ENCODE measurements at places on chromosomes 2 and 18.

DNA sequence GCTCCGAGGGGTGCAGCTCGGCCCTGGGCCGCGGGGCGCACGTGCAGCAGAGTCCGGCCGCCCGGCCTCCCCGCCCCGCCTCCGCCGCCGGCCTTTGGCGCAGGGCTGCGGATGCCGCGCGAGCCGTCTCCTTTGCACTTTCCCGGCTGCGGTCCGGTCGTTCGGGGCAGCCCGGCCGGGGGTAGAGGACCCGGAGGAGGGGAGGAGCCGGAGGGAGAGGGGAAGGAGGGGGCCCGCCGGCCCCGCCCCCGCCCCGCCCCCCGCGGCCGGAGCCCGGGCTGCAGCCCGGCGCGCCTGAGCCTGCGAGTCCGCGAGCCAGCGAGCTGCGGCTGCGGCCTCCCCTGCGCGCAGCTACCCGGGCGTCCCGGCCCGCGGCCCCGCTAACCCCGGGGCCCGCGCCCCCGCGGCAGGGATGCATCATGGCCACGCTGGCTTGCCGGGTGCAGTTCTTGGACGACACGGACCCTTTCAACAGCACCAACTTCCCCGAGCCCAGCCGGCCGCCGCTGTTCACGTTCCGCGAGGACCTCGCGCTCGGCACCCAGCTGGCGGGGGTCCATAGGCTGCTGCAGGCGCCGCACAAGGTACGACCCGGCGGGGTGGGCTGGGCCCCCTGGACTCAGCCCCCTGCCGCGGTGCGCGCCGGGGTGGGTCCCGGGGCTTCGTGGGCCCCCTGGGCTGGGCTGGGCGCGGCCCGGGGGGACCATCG is at the start of gene FHOD3:
Gene FHOD3 (plus strand): TSS at position 297 of the 709 bp plus-strand sequence. CDS start 123 bp downstream, at position 420.
- DNase-seq, result no peak

DNA sequence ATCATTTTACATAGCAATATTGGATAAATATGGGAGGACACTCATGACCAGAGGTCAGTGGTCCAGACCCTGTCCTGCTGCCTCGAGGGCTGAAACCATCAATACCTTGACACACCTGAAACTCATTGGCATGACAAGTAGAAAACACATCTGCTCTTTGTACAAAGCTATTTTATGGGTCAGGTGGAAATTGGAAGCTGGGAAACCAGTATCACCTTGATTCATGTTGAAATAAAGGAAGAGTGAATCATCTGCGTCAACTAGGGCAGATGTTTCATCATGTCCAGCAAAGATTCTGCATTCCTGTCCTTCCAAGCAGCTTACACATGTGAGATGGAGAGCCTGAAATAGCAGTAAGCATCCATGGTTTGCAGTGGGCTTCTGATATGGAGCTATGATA is 80.0 kb upstream of the ERBB4 start:
- no peak for DNase-seq

GRCh38 chr2:65363879-65364666 is 68.3 kb downstream of the SPRED2 start:
- no peak for DNase-seq

- DNase-seq, result no peak
Observed at GRCh38 chr2:234986876-234987720, 35.3 kb downstream of the SH3BP4 start.

GRCh38 chr2:140164449-140164848 is 1384.3 kb upstream of the NXPH2 start:
- DNase-seq, result no peak

GRCh38 chr2:137228566-137228965 is 463.2 kb downstream of the THSD7B start:
- no peak for DNase-seq

DNA sequence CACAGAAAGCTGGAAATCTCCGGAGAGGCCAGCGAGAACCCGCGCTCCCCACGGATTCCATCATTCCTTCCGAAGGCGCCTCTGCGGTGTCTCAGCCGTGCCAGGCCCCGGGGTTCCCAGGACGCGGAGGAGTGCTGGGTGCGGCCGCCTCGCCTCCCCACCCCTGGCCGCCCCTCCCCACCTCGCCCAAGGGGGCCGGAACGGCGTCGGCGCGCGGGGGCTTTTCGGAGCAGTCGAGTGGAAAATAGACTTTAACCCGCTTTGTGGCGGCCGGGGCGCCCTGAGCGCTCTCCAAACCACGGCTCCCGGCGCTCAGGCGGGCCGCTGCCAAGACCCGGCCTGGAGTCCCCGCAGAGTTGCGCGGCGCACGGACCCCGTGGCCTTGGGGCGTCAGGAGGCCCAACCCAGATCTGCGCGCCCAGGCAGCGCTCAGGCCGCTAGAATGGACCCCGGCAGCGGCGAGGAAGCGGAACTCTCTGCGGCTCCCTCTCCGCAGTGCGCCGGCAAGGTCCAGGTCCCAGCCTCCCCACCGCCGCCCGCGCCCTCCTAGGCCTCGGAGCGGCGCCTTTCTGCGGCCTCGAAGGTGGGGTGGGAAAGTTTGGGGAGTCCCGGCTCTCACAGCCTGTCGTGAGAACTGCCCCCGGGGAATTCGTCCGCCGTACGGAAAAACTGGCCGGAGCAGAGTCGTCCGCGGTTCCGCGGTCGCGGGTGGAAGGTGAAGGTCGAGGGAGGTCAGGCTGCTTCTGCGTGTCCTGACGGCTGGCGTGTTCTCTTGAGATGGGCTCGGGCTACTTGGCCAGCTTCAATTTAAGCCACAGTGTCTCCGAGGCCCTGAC is 1.2 kb upstream of the EMX1 start:
- DNase-seq, result no peak

- no peak for DNase-seq
Observed at GRCh38 chr18:63185984-63186383, 133.6 kb downstream of the BCL2 start.

DNA sequence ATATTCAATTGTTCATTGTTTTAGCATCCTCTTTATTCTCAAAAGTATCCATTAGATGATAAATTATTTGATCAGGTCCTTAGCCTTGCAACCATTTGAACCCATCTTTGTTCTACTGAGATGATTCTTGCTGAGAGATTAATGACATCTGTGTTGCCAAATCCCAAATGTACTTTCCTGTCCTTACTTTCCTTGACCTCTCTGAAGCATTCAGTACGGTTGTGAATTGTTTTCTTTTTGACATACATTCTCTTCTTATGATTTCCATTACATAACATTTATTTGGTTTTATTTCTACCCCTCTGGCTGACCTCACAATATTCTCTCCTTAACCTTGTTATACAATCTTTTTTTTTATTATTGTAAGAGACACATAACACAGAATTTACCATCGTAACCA is 1058.6 kb upstream of the CNTNAP5 start:
- no peak for DNase-seq

- no peak for DNase-seq
Observed at GRCh38 chr18:60911504-60911903, 421.7 kb upstream of the CDH20 start.

- no peak for DNase-seq
Observed at GRCh38 chr2:67755156-67755882, 307.5 kb downstream of the C1D start.

- no peak for DNase-seq
Observed at GRCh38 chr2:46936566-46936965, 21.0 kb upstream of the MCFD2 start.

GRCh38 chr2:42844366-42844765 is 52.0 kb upstream of the HAAO start:
- no peak for DNase-seq

DNA sequence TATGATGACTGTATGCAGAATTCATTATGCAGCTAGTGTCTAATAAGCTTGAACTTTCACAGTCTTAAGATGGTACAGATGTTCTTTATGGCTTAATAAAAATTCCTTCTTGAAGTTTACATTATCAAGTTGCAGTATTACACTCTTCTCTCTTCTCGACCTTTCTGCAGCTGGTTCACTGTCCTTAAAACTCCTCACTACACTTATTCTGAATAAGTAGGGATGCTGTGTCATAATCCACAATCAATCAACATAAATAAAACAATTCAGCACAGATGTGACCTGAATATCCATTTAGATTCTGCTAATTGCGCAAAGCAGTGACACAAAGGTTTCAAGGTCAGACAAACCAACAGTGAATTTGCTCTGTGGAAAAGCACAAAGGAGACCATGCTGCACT is 356.8 kb downstream of the SUCLG1 start:
- no peak for DNase-seq

DNA sequence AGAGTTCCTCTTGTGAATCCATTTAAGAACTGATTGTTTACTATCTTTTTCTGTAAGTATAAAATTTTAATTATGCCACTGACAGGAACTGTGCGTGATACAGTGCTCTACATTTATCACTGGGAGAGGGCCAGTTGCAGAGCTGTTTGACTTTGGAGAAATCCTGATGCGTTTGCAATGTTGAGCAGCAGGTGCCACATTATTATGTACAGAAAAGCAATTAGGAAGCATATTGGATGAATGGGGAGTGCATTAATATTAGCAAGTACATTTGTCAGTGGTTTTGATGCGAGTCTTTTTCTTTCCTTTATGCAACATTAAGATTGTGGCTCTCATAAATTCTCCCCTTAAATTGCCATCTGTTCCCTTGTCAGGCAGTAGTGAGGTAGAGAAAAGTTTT is 302.3 kb upstream of the FANCL start:
- DNase-seq, result no peak

DNA sequence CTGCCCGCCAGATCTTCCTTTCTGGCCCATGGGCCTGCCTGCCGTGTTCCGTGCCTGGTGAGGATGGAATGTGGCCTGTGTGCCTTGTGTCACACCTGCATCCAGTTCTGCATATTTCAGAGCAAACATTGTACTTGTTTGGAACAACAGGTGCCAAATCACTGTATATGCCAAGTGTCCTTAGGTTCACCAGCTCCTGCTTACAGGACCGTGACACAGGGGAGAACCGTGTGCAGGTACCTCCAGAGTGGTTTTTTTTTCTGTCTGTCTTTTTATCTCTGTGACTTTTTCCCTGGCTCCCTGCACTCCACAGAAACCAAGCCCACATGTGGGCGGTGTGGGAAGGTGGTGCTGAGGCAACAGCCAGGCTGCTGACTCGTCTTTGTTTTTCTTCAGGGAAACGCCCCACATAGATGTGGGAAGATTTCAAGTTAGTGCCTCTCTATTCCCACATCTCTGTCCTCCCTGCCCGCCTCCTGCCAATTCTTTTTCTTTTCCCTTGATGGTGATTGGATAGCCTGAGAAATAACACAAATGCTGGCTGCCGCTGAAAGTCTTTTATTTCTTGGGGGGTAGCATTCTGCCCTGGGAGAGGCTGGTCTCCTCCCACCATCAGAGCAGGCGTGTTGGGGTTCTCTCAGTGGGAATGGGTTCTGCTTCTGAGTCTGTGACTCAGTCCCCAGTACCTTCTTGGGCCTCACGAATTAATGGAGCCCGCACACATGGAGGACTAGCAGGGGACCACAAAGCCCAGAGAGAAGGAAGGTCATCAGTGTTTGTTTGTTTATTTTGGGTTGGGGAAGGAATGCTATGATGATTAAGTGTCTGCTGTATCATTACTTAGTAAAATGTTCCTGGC is 21.4 kb downstream of the GRHL1 start:
- no peak for DNase-seq

DNA sequence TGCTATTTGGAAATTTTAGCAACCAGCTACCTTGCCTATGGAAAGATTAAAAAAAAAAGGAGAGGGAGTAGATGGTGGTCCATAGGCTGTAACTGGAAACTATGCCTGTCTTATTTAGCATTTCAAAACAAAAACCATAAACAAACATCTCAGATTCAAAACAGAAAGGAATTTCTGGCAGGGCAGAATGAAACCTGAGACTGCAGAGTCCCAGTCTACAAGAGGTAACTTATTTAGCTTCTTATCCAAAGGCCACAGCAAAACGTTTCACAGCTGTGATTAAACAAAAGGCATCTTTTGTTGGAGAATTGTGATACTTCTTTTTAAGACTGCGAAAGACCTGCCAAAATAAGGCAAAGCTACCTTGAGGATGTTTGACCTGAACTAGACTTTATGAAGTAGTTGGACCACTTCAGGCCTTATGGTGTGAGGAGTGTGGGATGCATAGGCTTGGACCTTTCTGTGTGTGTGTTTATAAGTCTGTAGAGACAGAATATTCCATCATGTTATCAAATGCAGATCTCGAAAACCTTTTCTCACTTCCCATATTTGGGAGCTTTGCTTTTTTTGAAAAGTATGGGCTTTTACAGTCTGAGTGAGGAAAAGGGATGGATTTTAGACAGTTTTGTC is 11.0 kb downstream of the CRIM1 start:
- no peak for DNase-seq

GRCh38 chr2:128474962-128475361 is 156.3 kb upstream of the HS6ST1 start:
- no peak for DNase-seq

GRCh38 chr2:206287197-206287596 is 12.7 kb downstream of the ZDBF2 start:
- no peak for DNase-seq

DNA sequence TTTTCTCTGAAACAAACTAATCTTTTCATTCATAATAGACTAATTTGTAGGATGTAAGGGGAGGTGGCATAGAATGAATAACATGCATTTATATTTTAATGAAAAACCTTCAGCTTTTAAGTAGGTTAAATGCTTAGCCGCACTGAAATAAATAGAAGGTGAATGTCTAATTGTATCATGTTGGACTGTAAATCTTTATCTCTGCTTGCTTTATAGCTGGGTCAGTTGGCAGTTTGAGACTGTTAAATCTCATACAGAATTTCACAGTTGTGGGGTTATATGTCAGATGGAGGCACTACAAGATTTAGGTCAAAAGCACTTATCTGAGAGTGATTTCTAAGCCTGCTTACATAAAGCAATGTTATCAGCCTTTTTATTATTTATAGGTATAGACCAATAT is 174.7 kb upstream of the SIX3 start:
- no peak for DNase-seq

- DNase-seq, result no peak
Observed at GRCh38 chr2:70471129-70471528, 82.5 kb downstream of the TGFA start.

DNA sequence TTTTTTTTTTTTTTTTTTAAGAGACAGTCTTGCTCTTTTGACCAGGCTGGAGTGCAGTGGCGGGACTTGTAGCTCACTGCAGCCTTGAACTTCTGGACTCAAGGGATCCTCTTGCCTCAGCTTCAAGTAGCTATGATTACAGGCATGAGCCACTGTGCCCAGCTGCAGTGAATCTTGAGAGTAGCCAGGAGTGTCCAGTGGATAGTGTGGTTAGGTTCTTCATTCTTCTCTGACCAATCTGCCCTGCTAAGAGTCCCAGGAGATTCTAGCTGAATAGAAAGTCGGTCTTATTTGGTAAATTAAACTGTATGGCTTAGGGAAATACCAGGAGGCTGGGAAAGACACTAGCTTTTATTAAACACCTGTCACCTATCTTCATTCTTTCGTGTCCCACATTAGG is 15.3 kb downstream of the USP39 start:
- DNase-seq, result no peak

DNA sequence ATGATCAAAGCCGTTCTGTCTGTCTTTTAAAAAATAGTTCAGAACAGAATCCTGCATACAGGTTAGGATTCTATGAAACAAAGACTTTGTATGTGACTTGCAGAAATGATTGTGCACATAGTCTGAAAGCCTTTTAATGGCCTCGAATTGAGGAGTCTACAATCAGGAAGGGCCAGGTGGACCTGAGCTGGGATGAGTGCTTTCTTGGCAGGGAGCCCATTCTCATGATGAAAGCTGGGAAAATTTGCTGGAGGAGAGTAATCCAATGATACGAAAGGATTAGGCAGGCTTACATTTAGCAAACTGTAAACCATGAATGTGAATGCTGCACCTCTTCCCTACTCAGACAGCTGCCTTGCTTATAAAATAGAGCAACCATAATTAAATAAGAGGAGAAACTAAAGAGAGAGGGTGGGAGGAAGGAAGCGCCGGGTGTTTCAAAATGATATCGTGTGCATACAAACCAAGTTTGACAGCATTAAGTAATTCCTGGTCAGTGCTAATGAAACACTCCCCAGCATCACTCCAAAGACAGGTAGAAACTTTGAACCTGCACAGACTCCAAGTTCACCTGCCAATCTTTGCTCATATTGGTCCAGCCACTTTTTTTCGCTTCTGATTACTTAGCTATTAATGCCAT is 23.7 kb upstream of the CXCR4 start:
- DNase-seq, result no peak

All from stimulated activated CD8-positive, alpha-beta memory T cell treated with anti-CD3 and anti-CD28 coated beads, Interleukin-4, amount 100 ng/mL, for 4 hours (primary cell).